ENCODE measurements at places on chromosomes 11 and 22. TPM values are rescaled to one million over a fixed set of nuclear protein-coding genes. Genes with fewer than 3 reads are reported as not detected.

CNGA4 gene
- not detected for total RNA-seq

GAS2 gene
- total RNA-seq: 7.7 TPM

OR52I2 gene
- 4.8 TPM for total RNA-seq

PANX3 gene
- not detected for total RNA-seq

KDM4E gene
- total RNA-seq: 4.6 TPM

SCGB1A1 gene
- not detected for total RNA-seq

MEI1 gene
- 7.5 TPM for total RNA-seq

MYO18B gene
- total RNA-seq: 7.9 TPM

ADM gene
- 31.5 TPM for total RNA-seq

OSM gene
- total RNA-seq: 4.8 TPM

ARHGAP42 gene
- total RNA-seq: 18.5 TPM

KCNA4 gene
- total RNA-seq: 9.1 TPM

FIBIN gene
- 86.4 TPM for total RNA-seq

USP2 gene
- total RNA-seq: 2.9 TPM

COX8A gene
- 234 TPM for total RNA-seq

KCNQ1 gene
- 7.9 TPM for total RNA-seq

SIK2 gene
- total RNA-seq: 7.7 TPM

GLYAT gene
- 55.4 TPM for total RNA-seq

RANGAP1 gene
- total RNA-seq: 11.1 TPM

PRSS23 gene
- 157 TPM for total RNA-seq

RIBC2 gene
- total RNA-seq: not detected

GLB1L3 gene
- 2.2 TPM for total RNA-seq

LDHAL6A gene
- total RNA-seq: 0.96 TPM

APOL4 gene
- total RNA-seq: 3.9 TPM

SLC22A8 gene
- 0.72 TPM for total RNA-seq

APOL3 gene
- 8.9 TPM for total RNA-seq

FOLR1 gene
- total RNA-seq: 5.1 TPM

ZBTB16 gene
- total RNA-seq: 83.3 TPM

SHANK3 gene
- total RNA-seq: 0.96 TPM

SLC15A3 gene
- 6.0 TPM for total RNA-seq

MMP1 gene
- total RNA-seq: not detected

SULT4A1 gene
- total RNA-seq: 3.4 TPM

OR10A2 gene
- total RNA-seq: 1.9 TPM

A4GALT gene
- 14.2 TPM for total RNA-seq

LRRC74B gene
- total RNA-seq: 0.24 TPM

PPFIBP2 gene
- total RNA-seq: 66.2 TPM

LGR4 gene
- 106 TPM for total RNA-seq

TMPRSS13 gene
- total RNA-seq: 0.72 TPM

OR52I1 gene
- total RNA-seq: 5.5 TPM

EHF gene
- 6.3 TPM for total RNA-seq

DEFB131B gene
- total RNA-seq: not detected

PTPRCAP gene
- 9.9 TPM for total RNA-seq

DCDC1 gene
- 15.4 TPM for total RNA-seq

OR2D2 gene
- 5.5 TPM for total RNA-seq

Data from umbilical cord (tissue), 2 donors.